ENCODE measurements at places on chromosomes 4 and X.
A peak's percentile ranks its signal among the peaks of the same experiment; 100 is the strongest.

- peak; percentile 21 for DNase-seq
Observed at GRCh38 chrX:129478516-129478915, 44.8 kb downstream of the SMARCA1 start.

GRCh38 chr4:32624943-32625603 lies 1904.9 kb downstream of the PCDH7 start:
- DNase-seq, result no peak

GRCh38 chr4:77076889-77077635 lies 1.3 kb upstream of the CCNI start:
- no peak for DNase-seq

GRCh38 chr4:174828845-174829701 lies at the start of gene GLRA3:
GLRA3 (minus strand) TSS chr4:174829247; CDS start chr4:174828811, 436 bp downstream.
- DNase-seq, result no peak

- no peak for DNase-seq
Observed at GRCh38 chrX:79366873-79367749, at the start of gene ITM2A. ITM2A (minus strand) TSS chrX:79367334; CDS start chrX:79367215, 119 bp downstream.

- DNase-seq, result no peak
Observed at GRCh38 chr4:158422546-158422945, 99.1 kb upstream of the RXFP1 start.

DNA sequence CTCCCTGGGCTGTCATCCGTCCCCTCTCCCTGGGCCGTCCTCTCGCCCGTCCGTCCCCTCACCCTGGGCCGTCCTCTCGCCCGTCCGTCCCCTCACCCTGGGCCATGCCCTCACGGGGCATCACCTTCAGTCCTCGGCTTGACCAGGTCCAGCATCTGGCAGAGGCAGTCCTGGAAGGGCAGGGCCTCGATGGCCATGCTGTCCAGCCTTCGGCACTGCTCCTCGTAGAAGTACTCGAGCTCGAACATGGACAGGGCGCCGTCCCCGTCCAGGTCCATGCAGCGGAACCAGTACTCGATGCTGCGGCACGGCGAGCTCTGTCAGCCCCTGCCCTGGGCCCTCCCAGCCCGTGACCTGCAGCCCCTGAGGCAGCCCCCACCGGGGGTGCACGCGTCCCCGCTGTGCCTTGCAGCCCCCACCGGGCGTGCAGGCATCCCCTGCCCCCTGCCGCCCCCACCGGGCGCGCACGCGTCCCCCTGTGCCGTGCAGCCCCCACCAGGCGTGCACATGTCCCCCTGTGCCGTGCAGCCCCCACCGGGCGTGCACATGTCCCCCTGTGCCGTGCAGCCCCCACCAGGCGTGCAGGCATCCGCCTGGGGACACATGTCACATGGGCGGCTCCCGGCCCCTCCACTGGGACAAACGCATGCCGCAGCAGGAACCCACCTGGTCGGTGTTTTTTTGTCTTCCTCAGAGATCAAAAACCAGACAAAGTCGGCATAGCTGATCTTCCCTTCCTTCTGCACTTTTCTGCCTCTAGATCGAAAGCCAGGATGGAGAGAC lies 22.2 kb upstream of the GTPBP6 start:
- no peak for DNase-seq

GRCh38 chr4:172390331-172390730 lies 577.1 kb downstream of the GALNTL6 start:
- DNase-seq, result no peak

GRCh38 chrX:96432647-96433046 lies 252.0 kb upstream of the DIAPH2 start:
- DNase-seq, result peak; percentile 3

GRCh38 chr4:52595001-52595400 lies 64.1 kb downstream of the USP46 start:
- DNase-seq, result no peak

GRCh38 chr4:8593264-8594096 lies 915 bp downstream of the CPZ start:
- no peak for DNase-seq

GRCh38 chr4:188578657-188579056 lies 439.4 kb downstream of the TRIML1 start:
- no peak for DNase-seq

- DNase-seq, result no peak
Observed at GRCh38 chr4:117691572-117692351, 342.5 kb upstream of the NDST3 start.

- no peak for DNase-seq
Observed at GRCh38 chr4:41632481-41633073, 94.6 kb downstream of the LIMCH1 start.

DNA sequence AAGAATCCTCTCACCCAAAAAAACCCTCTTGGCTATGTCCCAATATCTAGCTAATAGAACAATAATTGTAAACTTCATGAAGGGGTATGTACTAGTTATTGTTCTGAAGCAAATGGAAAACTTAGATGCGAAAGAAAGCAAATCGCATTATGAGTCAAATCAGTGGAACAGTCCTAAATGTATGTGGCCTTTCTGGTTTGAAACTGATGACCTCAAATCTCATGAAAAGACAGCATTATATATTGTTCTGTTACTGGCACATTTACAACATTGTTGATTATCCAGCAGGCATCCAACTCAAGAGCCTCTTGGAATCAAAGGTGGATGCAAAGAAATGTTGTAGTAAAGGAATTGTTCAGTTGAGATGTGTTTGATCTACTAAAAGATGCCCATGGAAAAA lies 34.7 kb downstream of the CSN3 start:
- no peak for DNase-seq

DNA sequence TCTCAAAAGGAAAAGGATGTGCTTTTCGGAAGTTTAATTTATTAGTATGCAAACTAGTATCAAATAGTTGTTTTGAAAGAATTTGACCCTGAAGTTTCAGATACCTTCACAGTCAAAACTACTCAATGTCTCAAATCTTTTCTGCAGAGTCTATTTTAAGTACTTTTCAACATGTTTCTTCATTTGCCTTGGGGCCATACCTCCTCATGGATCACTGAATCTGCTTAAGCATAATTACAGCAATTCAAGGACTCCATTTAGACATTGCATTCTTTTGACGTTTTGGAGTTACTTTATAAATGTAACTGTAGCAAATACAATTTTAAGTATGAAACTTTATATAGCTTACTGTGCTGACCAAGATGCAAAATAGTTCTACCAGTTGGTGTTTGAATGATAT lies 25.5 kb downstream of the PALLD start:
- peak; percentile 24 for DNase-seq

DNA sequence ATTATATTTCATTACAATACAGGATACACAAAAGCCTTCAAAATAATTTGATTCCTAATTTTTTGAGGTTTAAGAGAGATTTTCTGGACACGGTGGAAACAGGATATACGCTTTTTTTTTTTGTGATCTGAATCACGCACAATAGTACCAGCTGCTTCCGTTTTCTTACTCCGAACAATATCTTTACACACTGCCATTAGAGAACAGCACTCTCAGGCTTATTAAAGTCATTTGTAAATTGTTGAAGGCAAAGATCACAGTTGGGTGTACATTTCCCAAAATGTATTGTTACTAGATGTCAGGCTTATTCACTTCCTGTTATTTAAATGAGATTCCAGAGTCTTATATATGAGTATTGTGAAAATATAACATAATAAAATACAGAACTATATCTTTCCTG lies 71.5 kb downstream of the TMEM47 start:
- DNase-seq, result no peak

- no peak for DNase-seq
Observed at GRCh38 chr4:1293531-1293941, 3.8 kb downstream of the MAEA start.
